Suprapubic skin (tissue), 4 donors: ENCODE measurements at places on chromosomes 6 and 20.

DNA sequence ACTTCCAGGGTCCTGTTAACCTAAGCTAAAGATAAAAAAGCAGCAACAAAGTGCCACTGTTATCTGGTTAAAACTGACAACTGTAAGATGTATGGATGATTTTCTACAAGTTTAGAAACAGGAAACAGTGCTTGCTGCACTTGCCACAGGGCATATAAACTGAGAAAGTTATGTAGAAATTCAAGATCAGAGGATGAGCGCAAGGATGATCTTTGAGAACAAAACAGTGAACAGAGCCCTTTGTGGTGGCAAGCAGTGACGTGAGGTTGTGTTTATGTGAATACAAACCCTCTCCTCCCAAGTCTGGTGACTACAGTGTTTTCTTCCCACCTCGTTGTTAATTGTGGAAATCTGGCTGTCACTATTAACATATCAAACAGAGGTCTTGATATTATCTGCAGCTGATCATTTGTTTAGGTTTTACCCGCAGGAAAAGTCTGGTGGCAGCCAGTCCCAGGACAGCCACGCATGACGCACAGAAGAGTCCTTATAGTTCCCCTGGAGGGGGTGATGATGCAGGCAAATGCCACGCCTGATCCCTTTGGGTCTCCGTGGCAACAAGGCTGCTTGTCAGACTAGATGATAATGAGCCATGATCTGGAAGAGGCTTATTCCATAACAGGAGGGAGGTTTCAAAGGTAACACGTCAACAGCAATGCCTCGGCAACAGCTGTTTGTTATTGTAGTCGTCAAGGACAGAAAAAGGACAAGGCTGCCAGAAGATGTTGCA lies 43.1 kb upstream of the TNFAIP3 start:
- peak; percentile 92 for DNase-seq

GRCh38 chr20:51022803-51023616 lies at the start of gene KCNG1:
TSS of gene KCNG1 (minus strand) at chr20:51023107. CDS start at chr20:51010338, 12,769 bp downstream.
- no peak for DNase-seq

DNA sequence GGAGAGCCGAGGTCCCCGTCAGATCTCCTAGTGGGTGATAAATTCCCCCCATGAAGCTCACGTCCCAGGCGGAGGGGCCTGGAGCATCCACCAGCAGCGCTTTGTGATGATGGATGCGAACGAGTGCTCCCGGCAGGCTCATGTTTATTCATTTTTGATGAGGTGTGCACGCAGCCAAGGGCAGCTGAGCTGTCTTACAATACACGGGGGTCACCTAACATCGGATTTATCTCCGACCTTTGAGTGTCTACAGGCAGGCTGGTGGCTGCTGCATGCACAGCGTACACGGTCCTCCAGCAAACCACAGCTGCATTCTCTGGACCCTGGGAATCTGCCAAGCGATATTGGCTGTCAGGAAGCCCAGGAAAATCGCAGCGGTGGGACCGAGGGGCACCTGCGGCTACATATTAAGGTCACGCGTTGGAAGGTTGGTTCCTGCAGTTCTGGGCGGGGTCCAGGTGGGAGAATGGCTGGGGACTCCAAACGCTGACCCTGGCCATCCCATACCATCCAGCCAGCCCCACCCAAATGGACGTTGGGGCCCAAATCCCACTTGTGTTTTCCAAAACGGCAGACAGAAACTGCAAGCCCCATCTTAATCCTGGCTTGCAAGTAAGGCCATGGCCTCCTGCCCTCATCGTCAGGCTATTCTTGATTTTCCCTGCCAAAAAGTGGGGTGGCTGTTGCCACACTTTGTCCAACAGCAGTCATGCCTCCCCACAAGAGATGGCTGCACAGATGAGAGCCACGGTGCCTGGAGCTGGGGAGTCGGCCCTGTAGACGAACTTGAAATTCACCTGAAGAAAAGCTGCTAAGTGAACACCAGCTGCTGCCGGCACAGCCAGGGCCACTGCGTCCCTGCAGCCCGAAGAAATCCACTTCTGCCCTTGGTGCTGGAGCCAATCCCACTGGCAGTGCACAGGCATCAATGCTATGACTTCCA lies 399.9 kb downstream of the TAF4 start:
- no peak for DNase-seq

- peak; percentile 39 for DNase-seq
Observed at GRCh38 chr20:53695797-53696527, 102.3 kb upstream of the ZNF217 start.
